T follicular helper cell (primary cell): ENCODE measurements at places on chromosomes 3 and 15.

GRCh38 chr3:42539871-42540714, 37.6 kb downstream of the VIPR1 start:
- peak; percentile 49 for DNase-seq

- DNase-seq = no peak
These were observed 233.6 kb downstream of the WDR72 start for GRCh38 chr15:53525894-53526293.

GRCh38 chr15:98013631-98014030, 53.1 kb downstream of the ARRDC4 start:
- DNase-seq = no peak

- DNase-seq = no peak
These were observed 448.9 kb upstream of the KCNMB2 start for GRCh38 chr3:178087376-178087775.

GRCh38 chr3:10674578-10674977, 141.4 kb upstream of the SLC6A11 start:
- DNase-seq = no peak
